ENCODE measurements at places on chromosomes 6 and 20. TPM values are rescaled to one million over a fixed set of nuclear protein-coding genes. Genes with fewer than 3 reads are reported as not detected.

Gene MAN1A1
- 26.8 TPM for total RNA-seq

Gene MYMX
- not detected for total RNA-seq

GRCh38 chr6:29968130-29968529 lies 25.8 kb downstream of the HLA-A start:
- no peak for DNase-seq

Gene SRSF12
- not detected for total RNA-seq

DNA sequence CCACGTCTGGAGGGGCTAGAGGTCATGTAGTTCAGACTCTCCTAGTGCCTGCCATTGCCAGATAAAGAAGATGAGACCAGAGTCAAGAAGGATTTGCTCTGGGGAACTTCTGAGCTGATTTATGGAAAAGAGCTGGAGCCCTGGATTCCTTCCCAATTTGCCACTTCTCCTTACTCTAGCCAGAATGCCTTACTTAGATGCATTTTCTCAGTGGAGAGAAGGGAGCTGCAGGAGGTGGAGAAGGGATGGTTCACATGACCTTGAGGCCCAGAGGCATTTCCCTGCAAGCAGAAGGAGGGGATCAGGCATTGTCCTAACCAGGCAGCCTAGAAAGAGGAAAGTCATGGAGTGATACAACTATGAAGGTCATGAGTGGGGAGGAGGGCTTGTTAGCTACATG lies 122.2 kb downstream of the UNC5CL start:
- DNase-seq = no peak

Gene CAP2
- total RNA-seq = 0.15 TPM

Gene GRIK2
- total RNA-seq = not detected

Gene MAFB
- not detected for total RNA-seq

GRCh38 chr6:168002804-168003203 lies 5.3 kb downstream of the KIF25 start:
- DNase-seq = no peak

- DNase-seq = no peak
Measured at GRCh38 chr20:49395659-49396058, 86.8 kb downstream of the KCNB1 start.

DNA sequence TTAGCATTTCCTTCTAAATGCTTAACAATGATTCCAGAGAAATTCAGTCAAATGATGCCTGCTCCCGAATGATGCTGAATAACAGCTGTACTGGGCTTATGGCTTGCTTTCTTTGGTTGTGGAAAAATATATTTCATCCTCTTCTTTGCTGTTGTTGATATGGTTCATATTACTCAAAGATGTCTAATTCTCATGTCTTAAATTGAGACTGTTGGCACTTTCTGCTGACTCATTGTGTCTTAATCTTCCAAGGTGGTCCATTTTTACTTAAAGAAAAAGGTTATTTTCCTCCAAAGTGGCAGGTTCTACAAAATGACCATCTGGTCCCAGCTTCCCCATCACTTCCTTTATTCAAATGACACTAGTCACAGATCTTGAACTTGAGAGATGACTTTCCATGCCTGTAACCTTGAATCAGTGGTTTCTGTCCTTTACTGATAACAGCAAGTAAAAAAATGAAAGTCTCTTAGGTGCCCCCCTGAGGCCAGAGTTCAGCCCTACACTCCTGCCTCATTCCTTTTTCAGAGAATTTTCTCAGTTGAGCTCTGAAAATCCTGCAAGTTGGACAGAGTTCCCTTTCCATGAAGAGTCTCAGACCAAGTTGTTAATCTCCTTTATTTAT lies 6.9 kb downstream of the SNAP25 start:
- no peak for DNase-seq

All from GM12878 (cell line).